ENCODE measurements at places on chromosomes 3 and 15. TPM values are rescaled to one million over a fixed set of nuclear protein-coding genes. Genes with fewer than 3 reads are reported as not detected.

CAND2 gene
- total RNA-seq: 11.4 TPM

- no peaks in the 10 kb centered on the region for H3K36me3 ChIP-seq
- H3K4me1 ChIP-seq: no peaks in the 10 kb centered on the region
- no peak for DNase-seq
Measured at GRCh38 chr3:168951368-168951767, 712.1 kb downstream of the MECOM start.

DNA sequence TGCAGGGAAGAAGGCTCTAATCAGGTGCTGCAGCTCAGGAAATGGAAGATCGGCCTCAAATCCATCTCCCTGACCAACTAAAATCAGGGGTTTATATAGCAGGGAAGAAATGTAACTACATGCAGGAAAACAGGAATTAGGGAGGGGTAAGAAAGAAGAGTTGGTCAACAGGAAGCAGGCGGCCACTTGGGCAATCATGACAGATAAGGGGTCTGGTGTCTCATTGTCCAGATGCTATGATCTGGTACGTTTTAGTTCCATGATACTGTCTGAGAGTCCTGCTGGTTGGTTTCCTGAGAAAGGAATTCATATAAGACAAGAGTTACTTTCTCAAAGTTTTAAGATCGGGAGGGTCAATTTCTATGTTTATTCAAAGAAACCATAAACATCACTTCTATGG lies 24.2 kb downstream of the KATNBL1 start:
- no peak overlapping the region for H3K4me3 ChIP-seq
- no peaks in the 10 kb centered on the region for H3K27me3 ChIP-seq
- peaks cover 4% of the 10 kb centered on the region for H3K4me1 ChIP-seq
- no peak overlapping the region for H3K27ac ChIP-seq
- no peaks in the 10 kb centered on the region for H3K36me3 ChIP-seq
- DNase-seq: no peak

- H3K4me1 ChIP-seq: no peaks in the 10 kb centered on the region
- DNase-seq: no peak
- H3K4me3 ChIP-seq: no peak overlapping the region
- H3K27me3 ChIP-seq: no peaks in the 10 kb centered on the region
- H3K36me3 ChIP-seq: no peaks in the 10 kb centered on the region
Measured at GRCh38 chr3:5898106-5898505, 710.6 kb downstream of the EDEM1 start.

DNA sequence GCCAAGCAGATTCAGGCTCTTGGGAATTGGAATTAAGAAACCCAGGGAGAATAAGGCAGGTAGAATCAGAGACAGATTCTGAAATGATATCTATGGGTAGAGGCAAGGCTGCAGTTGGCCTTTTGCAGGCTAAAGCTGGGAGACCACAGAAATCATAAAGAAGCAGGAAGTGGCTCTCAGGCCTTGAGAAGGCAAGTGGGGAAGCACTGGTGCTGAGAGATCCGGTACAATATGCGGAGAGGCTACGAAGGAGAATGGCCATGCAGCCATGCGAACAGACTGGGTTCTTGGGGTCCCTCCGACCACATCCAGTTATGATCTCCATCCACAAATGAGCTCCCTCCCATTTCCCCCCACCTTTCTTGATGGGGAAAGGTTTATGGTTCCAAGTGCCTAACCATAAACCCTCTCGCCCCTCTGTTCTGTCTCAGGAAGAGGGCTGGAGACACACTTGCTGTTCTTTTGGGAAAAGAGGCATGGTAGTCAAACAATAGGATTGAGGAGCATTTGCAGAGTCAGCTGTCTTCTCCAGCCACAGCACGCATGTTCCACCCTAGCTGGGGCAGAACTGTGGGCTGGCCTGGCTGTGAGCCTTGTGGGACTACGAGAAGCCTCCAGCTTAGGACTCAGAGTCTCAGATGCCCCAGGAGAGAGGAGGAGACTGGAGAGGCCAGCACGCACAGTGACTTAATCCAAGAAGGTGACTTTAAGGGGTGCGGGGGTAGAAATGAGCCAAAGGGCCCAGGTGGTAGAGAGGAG lies 99.6 kb downstream of the RPLP1 start:
- no peaks in the 10 kb centered on the region for H3K4me1 ChIP-seq
- no peaks in the 10 kb centered on the region for H3K27me3 ChIP-seq
- H3K36me3 ChIP-seq: no peaks in the 10 kb centered on the region
- no peak for DNase-seq
- no peak overlapping the region for H3K4me3 ChIP-seq
- no peak overlapping the region for H3K27ac ChIP-seq

DNA sequence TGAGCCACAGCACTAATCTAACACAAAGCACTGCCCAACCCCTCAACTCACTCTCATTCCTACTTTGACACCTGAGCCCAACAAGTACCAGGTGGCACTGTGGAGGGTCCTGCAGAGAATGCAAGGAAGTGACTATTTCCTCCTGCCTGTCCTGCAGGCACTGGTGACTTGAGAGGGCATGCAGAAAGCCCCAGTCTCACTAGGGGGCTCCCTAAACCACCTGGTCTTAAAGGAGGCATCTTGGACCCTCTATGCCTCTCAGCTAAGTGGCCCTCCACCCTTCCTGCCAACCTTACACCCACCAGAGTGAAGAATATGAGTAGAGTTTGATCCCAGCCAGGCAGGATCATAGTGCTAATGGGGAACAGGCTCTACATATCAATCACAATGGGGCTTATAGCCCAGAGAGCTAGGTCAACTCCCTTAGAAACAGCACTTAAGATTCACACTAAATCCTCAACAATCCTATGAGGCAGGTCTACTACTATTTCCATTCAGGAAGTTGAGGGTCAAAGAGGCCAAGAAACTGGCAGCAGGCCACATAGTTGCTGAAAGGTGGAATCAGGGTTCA lies 15.2 kb downstream of the TRAIP start:
- no peak overlapping the region for H3K4me3 ChIP-seq
- no peak for DNase-seq
- no peaks in the 10 kb centered on the region for H3K27me3 ChIP-seq
- no peaks in the 10 kb centered on the region for H3K36me3 ChIP-seq

Measured in ovary (tissue), 10 donors.